Activated CD4-positive, alpha-beta T cell treated with anti-CD3 and anti-CD28 coated beads for 24 hours (primary cell): ENCODE measurements at places on chromosomes 11 and 22.

DNA sequence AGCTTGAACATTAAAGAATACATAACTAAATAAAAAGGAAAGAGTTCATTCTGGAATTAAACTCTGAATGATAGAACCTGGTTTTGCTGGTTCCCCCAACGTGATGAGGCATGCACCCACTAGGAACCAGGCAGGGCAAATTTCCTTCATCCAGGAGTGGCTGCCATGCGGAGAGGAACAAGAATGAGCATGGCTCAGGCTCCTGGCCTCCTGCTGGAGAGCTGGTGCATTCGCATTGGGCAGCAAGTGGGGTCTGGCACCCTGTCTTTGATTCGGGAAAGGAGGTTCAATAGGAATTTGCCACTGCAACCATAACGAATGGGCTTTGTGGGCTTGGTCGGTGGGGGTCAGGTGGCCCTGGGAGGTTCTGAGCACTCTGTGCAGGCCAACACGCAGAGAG is 169.8 kb upstream of the TENM4 start:
- DNase-seq: no peak

- DNase-seq: peak; percentile 94
These were observed 2.7 kb upstream of the CDC42BPG start for GRCh38 chr11:64846998-64847666.

GRCh38 chr11:72042064-72042745 is 38.1 kb downstream of the NUMA1 start:
- no peak for DNase-seq

GRCh38 chr11:59273373-59273841 is 60.7 kb upstream of the MPEG1 start:
- DNase-seq: no peak

DNA sequence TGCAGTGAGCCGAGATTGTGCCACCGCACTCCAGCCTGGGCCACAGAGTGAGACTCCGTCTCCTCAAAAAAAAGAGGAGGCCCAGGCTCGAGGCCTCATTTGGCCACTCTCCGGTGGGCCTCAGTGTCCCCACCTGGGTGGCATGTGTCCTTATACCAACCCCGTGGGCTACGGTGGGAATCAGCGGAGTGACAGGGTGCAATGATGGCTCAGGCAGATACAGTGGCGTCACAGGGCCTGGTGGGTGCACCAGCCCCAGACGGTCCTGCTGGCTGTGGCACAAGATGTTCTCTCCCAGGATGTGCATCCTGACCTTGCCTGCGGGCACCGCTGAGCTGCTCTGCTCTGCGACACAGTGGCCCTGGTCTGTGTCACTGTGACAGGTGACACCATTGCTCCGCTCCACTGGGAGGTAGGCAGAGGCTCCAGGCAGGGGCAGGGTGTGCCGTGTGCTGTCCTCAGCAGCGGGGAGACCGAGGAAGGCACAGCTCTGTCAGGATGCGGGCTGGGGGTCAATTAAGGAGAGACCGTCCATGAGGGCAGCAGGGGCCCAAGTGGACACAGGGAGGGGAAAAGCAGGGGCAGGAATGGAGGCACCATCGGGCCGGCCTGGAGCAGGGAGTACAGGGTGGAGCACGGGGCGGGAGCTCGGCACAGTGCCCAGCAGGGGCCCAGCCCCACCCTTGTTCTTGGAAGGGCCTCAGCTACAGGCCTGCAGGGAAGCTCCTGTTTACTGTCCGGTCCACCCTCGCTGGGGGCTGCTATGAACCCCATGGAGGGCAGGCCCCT is 21.7 kb upstream of the TH start:
- DNase-seq: no peak

- no peak for DNase-seq
These were observed 270.5 kb downstream of the TENM4 start for GRCh38 chr11:79170321-79170720.

GRCh38 chr11:91100427-91100826 is 877.6 kb upstream of the CHORDC1 start:
- DNase-seq: no peak

DNA sequence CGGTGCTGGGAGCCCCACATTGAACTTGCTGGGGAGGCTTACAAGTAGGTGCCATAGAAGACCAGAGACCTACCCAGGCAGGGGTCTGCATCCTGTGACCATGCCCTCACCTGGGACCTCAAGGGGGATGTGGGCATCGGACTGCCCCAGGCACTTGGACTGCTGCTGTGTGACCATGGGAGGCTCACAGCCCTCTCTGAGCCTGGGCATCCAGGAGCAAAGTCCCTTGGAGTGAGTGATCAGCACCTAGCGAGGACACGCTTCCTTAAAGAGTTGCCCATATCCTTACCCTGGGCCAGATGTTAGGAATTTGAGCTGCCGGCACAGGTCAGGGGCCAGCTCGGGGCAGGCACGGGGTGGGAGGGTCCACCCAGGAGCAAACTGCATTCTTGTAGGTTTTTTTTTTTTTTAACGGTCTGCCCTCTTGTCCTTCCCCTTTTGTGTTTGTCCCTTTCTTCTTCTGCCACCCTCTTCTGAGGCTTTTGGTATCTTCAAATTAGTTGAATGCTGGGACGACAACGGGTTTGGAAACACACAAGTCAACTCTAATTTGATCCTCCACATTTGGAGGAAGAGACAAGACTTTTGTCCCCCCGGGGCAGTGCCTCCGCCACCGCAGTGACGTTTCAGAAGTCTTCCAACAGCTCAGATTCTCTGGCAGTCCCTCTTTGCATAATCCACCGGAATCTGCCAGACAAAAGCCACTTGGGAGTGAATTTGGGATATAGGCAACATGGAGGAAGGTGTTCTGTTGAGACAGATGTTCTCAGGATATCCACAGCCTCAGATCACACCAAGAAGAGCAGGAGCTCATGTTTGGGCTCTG is 46.1 kb upstream of the LINC01488 start:
- no peak for DNase-seq

- DNase-seq: no peak
These were observed 153.4 kb downstream of the CCDC34 start for GRCh38 chr11:27209562-27210005.
